Testis (tissue), 5 donors: ENCODE measurements at places on chromosomes 5 and 9. TPM values are rescaled to one million over a fixed set of nuclear protein-coding genes. Genes with fewer than 3 reads are reported as not detected.

GRCh38 chr5:35374584-35374983 is 144.3 kb upstream of the PRLR start:
- DNase-seq: no peak

DNA sequence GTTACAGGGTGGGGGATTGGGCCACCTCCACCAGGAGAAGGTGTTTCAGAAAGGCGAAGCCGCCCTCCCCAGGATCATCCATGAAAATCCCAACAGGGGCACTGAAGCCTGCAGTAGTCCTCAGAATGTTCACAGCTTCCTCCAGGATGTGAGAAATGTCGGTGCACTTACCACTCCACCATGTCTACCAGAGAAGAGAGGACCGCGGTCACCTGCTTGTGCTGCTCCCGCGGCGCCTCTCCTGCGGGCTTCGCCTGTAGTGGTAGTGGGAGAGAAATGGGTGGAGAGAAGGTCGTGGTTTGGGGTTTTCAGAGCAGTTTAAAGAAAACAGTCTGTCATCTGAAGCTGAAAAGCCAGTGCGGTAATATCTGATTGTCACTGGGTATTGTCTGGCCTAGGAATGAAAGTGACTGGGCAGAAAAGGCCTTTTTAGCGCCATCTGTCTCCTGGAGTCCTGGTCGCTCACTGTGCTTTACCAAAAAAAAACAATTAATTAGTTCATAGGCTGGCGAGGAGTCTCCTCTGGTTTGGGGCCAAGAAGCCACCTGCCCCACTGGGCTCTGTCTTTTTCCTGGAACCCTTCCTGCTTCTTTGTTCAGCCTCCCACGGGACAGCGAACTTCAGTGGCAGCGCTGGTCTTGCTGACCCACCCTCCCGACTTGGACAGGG is 23.0 kb upstream of the PPP1R26 start:
- no peak for DNase-seq

- no peak for DNase-seq
Observed at GRCh38 chr9:74120061-74120460, 377.1 kb upstream of the RORB start.

DNA sequence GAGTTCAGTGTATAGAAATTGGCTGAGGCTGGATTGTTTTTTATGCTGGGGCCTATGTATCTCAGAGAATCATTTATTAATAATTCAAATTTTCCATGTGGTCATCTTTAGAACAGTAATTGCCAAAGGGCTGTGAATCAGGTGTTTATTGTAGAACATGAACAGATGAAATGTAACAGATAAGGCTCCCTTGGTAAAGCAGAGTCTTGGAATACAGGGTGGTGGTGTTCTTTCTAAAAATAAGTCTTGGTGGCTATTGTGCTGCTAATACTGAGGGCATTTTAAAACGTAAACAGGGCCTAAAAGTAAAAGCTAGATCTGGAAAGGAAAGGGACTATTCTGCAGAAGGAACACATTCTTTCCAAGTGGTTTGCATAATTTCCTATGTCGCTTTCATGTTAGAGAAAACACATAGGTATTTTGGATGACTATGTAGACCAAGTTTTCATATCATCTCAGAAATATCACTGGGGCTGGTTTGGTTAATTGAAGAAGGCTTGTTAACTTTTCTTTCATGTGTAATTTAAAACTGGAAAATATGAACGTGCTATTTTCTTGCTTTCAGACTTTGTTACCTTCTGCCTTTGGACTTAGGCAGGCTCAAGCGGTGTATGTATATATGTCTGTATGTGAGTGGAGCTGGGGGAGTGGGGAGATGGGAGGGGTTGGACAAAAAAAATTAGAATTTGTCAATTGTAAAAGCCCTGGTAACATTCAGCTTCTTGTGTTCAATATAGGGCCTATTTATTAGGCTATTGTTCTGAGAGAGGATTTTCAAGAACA is 119.9 kb upstream of the ANKRD55 start:
- DNase-seq: no peak

DNA sequence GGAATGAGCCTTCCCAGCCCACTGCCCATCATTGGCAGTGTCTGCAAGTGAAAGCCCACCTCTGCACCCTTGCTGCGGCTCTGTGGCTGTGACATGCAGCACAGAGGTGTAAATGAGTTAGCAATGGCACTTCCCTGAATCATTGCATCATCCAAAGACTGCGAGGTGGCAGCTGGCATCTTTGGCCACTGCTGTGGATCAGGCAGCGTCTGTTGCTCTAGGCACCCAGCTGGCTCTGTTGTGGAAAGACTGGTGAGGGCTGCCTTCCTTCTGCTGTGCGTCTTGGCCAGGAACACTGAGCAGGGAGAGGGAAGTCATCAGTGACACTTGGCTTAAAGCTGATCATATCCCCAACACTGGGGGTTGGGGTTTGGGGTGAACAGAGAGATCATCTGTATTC is 64.5 kb downstream of the MFAP3 start:
- DNase-seq: no peak

DNA sequence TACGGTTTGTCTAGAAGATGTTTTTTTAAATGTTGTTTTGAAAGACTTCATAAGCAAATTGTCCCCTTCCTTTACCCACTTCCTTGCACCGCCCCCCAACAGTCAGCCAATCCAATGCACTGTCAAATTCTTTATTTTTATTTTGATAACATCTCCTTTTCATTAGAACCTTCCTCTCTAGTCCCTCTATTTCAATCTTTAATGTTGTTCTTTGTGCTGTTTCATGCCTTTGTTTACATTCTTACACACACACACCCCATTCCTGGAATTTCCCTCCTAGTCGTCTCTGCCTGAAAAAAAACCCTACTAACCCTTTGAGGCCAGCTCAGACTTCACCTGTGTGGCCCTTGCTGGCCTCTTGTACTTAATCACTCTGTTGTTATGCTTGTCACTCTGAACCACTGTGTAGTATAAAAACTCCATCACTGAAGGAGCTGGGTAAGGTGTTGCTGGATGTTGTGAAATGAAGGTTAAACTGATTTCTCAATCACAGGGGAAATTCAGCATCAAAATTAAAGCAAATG is 133.4 kb downstream of the UGCG start:
- DNase-seq: no peak

- no peak for DNase-seq
Observed at GRCh38 chr5:43193181-43193893, 1.3 kb downstream of the NIM1K start.

DNA sequence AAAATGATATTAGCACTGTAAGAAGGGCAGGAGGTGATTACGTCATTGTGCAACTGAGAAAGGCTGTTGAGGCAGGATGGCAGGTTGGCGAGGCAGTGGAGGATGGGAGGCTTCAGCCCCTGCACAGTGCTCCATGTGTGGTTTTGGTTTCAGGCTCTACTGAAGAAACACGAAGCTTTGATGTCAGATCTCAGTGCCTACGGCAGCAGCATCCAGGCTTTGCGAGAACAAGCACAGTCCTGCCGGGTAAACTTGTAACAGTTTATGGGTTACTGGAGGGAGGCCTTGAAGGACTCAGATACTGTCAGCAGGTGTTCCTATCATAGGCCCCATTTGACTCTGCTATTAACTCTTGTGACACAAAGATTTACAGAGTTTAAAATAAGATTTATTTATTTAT is 35.1 kb downstream of the SPTAN1 start:
- no peak for DNase-seq

DNA sequence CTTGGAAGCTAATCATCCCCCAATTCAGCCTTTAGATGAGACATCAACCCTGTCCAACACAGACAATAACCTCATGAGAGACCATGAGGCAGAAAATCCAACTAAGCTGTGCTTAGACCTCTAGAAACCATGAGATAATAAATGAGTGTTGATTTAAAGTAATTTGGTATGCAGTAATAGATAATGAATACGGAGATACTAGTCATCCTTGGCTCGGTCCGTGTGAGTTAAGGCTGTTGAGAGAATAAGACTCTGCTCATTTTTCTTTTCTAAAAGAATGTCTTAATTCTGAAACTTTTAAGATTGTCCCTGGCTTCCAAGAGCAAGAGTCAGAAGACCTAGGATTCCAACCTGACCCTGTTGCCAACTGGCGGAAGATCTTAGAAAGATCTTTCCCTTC is 6.1 kb downstream of the TNC start:
- no peak for DNase-seq

Gene PCDHB13
- total RNA-seq: 9.3 TPM

Gene S100Z
- total RNA-seq: 0.71 TPM
